ENCODE measurements at places on chromosomes 12 and 14.

GRCh38 chr12:125089083-125089482 is 23.8 kb downstream of the AACS start:
- no peak for DNase-seq

GRCh38 chr12:22700106-22700505 is 75.1 kb downstream of the ETNK1 start:
- peak; percentile 88 for DNase-seq

DNA sequence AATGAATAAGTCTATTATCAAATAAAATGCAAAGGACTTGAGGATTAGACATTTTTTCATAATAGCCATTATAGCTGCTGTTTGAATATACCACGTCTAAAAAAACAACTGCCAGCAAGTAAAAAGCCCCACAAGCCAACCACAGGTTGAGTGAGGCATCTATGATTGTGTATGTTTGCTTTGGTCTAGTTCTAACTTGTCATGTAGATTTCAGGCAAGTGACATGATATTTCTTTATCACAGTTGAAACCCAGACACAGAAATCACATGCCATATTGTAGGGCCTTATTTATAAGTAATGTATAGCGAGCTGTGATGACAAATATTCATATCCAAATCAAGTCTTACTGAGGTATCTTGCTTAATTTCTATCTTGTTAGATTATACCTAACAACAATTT is 225.8 kb downstream of the EMP1 start:
- DNase-seq: peak; percentile 53

GRCh38 chr14:35879151-35879648 is 53.1 kb downstream of the BRMS1L start:
- no peak for DNase-seq

- no peak for DNase-seq
Observed at GRCh38 chr12:39620659-39621658, 1.4 kb upstream of the ABCD2 start.

DNA sequence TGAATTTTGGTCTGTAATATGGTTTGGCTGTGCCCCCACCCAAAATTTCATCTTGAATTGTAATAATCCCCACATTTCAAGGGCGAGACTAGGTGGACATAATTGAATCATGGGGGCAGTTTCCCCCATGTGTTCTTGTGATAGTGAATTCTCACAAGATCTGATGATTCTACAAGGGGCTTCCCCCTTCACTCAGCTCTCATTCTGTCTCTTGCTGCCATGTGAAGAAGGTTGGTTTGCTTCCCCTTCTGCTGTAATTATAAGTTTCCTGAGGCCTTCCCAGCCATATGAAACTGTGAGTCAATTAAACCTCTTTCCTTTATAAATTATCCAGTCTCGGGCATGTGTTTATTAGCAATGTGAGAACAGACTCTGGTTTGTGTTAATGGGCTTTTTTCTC is 5.9 kb downstream of the LRRC9 start:
- no peak for DNase-seq

- peak; percentile 74 for DNase-seq
Observed at GRCh38 chr12:51773145-51773869, 75.2 kb downstream of the FIGNL2 start.

DNA sequence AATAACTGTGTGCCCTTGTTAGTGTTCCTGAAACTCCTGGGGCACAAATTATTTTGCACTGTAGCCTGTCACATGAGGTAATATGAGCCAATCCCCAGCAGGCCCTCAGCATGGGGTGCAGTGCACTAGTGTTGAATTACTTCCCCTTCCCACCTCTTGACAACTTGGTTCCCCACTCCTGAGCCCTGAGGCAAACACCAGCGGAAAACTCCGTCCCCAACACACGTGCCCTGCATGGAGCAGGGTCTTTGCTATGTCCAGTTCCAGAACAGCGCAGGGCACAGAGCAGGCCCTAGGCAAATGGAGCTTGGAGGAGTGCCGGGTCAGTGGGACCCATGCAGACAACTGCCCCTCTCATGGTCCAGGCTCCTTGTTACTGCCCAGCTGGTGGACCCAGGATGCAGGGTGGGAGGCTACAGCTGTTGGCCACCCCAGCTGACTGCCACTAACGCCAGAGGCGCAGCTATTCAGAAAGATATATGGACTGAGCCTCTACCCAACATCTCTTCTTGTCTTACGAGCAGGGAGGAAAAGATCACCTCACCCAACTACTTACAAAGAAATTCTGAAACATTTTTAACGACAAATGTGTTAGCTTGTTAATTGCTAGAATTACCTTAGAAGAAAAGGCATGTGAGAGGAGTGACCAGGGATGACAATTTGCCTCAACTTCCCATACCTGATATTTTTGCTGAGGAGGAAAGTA is 71.6 kb downstream of the NT5DC3 start:
- DNase-seq: no peak

DNA sequence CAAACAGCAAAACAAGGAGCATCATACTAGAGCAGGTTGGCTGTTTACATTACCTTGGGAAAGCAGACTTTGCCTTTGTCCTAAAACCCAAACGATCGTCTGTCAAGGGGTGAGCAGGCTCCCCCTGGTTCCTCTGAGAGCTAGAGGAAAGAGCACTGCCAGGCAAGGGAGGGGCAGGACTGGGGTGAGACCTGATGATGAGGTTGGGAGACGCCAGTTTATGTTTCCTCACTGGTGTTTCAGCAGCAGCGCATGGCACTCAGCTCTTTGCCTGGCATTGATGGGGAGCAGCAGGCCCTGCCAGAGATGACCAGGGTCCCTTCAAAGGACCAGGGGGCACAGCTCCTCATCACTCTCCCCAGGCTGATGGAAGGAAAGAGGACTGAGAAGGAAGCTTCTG is 7.9 kb upstream of the KRT2 start:
- no peak for DNase-seq

DNA sequence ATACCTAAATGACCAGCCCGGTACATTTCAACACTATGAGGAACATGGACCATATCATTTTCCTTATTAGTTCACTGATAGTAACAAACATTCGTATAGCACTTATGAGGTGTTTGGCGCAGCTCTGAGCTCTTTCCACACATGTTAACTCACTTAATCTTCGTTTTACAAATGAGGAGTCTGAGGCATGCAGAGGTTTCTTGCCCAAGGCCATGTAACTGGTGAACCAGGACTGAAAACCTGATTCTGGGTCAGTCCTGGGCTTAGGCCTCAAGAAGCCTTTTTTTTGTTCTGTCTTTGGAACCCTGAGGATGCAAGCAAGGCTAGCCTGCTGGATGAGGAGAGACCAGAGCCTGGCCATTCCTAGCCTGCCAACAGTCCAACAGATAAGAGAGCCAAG is 55.0 kb downstream of the C14orf132 start:
- DNase-seq: no peak

DNA sequence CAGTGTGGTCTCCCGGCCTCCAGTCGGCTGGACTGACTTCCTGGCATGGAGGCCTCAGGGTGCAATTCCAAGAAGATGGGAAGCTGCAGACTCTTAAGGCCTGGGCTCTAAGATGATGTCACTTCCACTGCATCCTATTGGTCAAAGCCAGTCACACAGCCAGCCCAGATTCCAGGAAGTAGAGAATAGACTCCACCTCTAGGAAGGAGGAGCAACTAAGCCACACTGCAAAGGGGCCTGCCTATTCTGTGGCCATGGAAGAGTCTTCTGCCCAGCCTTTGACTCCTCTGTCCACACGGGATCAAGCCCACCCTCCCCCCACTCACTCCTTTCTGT is 103.9 kb upstream of the RFLNA start:
- no peak for DNase-seq

GRCh38 chr12:57803319-57803893 is 15.1 kb downstream of the AVIL start:
- peak; percentile 89 for DNase-seq

DNA sequence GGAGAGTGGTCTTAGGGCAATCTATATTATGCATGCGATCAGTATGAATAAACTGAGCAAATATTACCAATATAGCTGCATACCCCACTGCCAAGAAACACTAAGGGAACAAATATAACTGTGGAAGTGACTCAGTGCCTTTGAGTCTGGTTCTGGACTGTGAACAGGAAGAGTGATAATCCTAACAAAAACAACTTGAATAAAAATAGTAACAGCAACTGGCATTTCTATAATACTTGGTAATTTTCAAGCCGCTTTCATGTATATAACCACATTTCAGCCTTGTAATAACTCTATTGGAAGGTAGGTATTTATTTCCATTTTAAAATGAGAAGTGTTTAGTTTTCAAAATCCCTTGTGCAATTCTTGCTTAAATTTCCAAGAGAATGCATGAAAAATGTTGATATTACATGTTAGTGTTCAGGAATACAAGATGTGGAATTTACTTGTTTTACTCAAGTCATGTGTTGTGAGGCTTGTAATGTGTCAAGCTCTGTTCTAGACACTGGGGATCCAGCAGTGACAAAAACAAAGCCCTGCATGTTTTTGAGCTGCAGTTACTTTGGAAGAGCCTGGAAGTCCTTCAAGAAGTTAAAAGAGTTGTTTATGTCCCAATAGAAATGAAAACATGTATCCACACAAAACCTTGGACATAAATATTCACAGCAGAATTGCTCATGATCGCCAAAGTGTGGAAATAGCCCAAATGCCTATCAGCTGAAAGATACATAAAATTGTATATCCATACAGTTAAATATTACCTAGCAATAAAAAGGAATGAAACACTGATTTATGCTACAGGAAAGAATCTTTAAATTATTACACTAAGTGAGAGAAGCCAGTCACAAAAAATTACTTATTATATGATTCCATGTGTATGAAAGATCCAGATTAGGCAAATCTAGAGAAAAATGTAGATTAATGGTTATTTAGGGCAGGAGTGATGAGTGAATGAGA is 338.1 kb upstream of the TMEM132C start:
- peak; percentile 90 for DNase-seq

Measured in osteoblast (primary cell).